CD4-positive, alpha-beta memory T cell (primary cell): ENCODE measurements at places on chromosomes 16 and 17. TPM values are rescaled to one million over a fixed set of nuclear protein-coding genes. Genes with fewer than 3 reads are reported as not detected.
A peak's percentile ranks its signal among the peaks of the same experiment; 100 is the strongest.

GRCh38 chr16:30458561-30459394 lies 13.1 kb upstream of the SEPHS2 start:
- H3K36me3 ChIP-seq, result no peaks in the 10 kb centered on the region
- no peaks in the 10 kb centered on the region for H3K27me3 ChIP-seq
- peak overlapping the region; percentile 48 for H3K27ac ChIP-seq
- DNase-seq, result peak; percentile 74
- H3K4me1 ChIP-seq, result peaks cover 35% of the 10 kb centered on the region
- no peak overlapping the region for H3K4me3 ChIP-seq

DNA sequence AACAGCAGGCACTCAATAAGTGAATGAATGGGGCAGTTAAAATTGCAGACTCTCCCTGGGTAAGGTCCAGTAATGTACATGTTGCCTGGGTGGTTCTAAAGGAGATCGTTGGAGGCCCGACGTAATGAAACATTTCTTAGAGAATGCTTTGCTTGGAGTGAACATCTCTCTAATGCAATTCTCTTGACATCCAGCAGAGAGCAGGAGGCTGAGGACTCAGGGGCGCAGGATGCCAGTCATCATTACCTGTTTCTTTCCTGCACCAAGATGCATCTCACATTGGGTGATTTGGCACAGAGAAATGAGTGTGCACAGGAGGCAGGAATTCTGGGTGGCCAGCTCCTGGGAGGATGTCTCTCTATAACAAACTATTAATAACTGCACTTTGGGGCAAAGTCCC lies 130.3 kb upstream of the RBBP6 start:
- H3K36me3 ChIP-seq, result no peaks in the 10 kb centered on the region
- DNase-seq, result no peak
- no peaks in the 10 kb centered on the region for H3K27me3 ChIP-seq
- H3K4me1 ChIP-seq, result no peaks in the 10 kb centered on the region
- H3K27ac ChIP-seq, result no peak overlapping the region

- no peak overlapping the region for H3K4me3 ChIP-seq
- H3K36me3 ChIP-seq, result no peaks in the 10 kb centered on the region
Measured at GRCh38 chr17:57762452-57763395, 17.6 kb upstream of the CCDC182 start.

- no peaks in the 10 kb centered on the region for H3K36me3 ChIP-seq
- peaks cover 3% of the 10 kb centered on the region for H3K27me3 ChIP-seq
- H3K27ac ChIP-seq, result no peak overlapping the region
- H3K4me1 ChIP-seq, result no peaks in the 10 kb centered on the region
- H3K4me3 ChIP-seq, result no peak overlapping the region
- no peak for DNase-seq
Measured at GRCh38 chr17:36901506-36901905, 35.8 kb upstream of the LHX1 start.

GRCh38 chr16:1127971-1128715 lies 24.8 kb upstream of the CACNA1H start:
- H3K4me1 ChIP-seq, result no peaks in the 10 kb centered on the region
- H3K27ac ChIP-seq, result no peak overlapping the region
- no peak for DNase-seq
- no peaks in the 10 kb centered on the region for H3K36me3 ChIP-seq
- no peaks in the 10 kb centered on the region for H3K27me3 ChIP-seq

- no peak for DNase-seq
- no peaks in the 10 kb centered on the region for H3K4me1 ChIP-seq
- no peaks in the 10 kb centered on the region for H3K27me3 ChIP-seq
- no peak overlapping the region for H3K4me3 ChIP-seq
Measured at GRCh38 chr17:45739786-45740185, 44.3 kb upstream of the CRHR1 start.

DNA sequence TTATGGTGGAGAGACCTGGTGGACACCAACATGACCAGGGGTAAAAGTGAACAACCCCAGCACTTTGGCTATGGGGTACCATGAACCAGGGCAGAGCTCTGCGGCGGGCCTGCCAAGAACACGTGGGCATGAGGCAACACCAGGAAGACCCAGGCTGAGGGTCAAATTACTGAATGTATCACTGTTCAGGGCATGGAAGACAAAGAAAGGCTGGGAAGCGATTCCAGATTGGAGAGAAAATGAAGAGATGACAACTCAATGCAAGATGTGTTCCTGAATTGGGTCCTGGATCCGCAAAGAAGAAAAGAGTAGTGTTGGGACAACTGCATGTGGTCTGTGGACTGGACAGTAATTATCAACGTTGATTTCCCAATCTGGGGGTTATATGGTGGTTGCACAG lies 19.8 kb downstream of the SPHK1 start:
- no peaks in the 10 kb centered on the region for H3K27me3 ChIP-seq
- no peak overlapping the region for H3K4me3 ChIP-seq
- H3K27ac ChIP-seq, result no peak overlapping the region
- no peaks in the 10 kb centered on the region for H3K4me1 ChIP-seq

DNA sequence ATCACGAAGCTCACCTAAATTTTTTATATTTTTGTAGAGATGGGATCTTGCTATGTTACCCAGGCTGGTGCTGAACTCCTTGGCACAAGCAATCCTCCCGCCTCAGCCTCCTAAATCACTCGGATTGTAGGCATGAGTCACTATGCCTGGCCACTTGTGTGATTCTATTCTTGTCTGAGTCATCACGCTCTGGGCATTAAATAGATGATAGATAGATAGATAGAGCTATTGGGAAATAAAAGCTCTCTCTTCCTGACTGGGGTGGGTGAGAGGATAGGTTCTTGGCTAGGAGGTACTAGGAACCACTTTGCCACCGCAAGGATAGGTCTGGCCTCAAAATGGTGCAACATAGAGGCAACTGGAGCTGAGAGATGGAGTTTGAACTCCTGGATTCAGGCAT lies 21.4 kb upstream of the CACNG3 start:
- H3K4me1 ChIP-seq, result no peaks in the 10 kb centered on the region
- H3K36me3 ChIP-seq, result no peaks in the 10 kb centered on the region
- no peak overlapping the region for H3K4me3 ChIP-seq

Gene TVP23A
- polyA plus RNA-seq, result 0.18 TPM

Gene KRTAP2-2
- polyA plus RNA-seq, result not detected

Gene VTN
- not detected for polyA plus RNA-seq

Gene SMIM5
- polyA plus RNA-seq, result not detected

Gene SLFN14
- not detected for polyA plus RNA-seq

Gene TNS4
- polyA plus RNA-seq, result 0.18 TPM

Gene CCR7
- polyA plus RNA-seq, result 436 TPM

Gene TP53TG3C
- polyA plus RNA-seq, result not detected
